D721Med (cell line): ENCODE measurements at places on chromosomes 12 and 14.

- DNase-seq, result no peak
Measured at GRCh38 chr12:19553175-19553574, 113.9 kb downstream of the AEBP2 start.

GRCh38 chr12:105428793-105429395, 98.4 kb downstream of the C12orf75 start:
- DNase-seq, result no peak

GRCh38 chr14:30673071-30673470, 51.0 kb downstream of the SCFD1 start:
- no peak for DNase-seq

GRCh38 chr12:48086327-48086726, 19.6 kb downstream of the SENP1 start:
- no peak for DNase-seq

DNA sequence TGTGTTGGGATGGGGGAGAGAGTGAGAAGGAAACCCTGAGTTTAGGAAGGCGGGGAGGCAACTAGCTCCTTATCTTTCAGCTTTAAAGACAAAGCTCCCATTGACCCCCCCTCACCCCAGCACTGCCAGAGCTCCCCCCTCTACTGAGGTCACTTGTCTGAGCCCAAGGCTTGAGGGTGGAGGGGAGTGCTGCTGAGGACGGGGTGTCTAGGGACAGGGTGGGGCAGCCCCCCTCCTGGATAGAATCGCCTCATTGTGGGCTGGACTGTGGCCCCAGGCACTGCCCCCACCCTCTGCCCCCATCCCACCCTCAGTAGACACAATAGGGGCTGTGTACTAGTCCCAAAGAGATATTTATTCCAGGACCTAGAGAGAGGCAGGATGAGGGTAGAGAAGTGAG, 3.0 kb downstream of the ERBB3 start:
- no peak for DNase-seq

GRCh38 chr12:131536337-131536736, 174.6 kb upstream of the SFSWAP start:
- no peak for DNase-seq

DNA sequence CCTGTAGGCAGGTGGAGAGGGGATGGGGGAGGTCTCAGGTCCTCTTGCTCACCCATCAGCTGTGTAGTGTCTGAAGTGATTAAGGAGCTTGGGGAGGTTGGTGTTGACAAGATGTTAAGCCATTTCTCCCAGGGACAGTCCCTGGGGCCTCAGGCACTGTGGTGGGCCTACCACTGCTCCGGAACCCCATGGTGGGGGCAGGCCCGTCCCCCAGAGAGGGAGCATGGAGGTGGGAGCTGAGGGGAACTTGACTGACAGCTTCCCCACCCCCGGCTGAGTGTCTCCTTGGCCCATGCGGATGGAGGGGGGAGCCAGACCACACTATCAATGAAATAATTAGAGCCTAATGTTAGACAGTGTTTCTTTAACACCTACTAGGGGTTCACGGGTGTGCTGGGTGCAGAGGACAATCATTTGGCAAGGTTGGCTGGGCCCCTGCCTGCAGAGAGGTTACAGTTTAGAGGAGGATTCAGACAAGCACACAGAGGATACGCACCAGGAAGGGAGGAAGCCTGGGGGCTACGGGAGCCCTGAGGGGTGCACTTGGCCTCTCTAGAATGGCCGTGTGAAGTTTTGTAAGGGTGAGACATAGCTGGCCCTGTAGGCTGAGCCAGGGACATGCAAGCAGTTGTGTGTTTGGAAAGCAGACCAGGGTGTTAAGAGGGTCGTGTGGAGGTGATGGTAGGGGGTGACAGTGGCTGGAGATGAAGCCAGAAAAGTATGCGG, 19.3 kb upstream of the KRT80 start:
- DNase-seq, result peak; percentile 17

GRCh38 chr12:57591782-57592325, 862 bp downstream of the PIP4K2C start:
- no peak for DNase-seq

- DNase-seq, result no peak
Measured at GRCh38 chr14:29821661-29822429, 105.8 kb downstream of the PRKD1 start.

DNA sequence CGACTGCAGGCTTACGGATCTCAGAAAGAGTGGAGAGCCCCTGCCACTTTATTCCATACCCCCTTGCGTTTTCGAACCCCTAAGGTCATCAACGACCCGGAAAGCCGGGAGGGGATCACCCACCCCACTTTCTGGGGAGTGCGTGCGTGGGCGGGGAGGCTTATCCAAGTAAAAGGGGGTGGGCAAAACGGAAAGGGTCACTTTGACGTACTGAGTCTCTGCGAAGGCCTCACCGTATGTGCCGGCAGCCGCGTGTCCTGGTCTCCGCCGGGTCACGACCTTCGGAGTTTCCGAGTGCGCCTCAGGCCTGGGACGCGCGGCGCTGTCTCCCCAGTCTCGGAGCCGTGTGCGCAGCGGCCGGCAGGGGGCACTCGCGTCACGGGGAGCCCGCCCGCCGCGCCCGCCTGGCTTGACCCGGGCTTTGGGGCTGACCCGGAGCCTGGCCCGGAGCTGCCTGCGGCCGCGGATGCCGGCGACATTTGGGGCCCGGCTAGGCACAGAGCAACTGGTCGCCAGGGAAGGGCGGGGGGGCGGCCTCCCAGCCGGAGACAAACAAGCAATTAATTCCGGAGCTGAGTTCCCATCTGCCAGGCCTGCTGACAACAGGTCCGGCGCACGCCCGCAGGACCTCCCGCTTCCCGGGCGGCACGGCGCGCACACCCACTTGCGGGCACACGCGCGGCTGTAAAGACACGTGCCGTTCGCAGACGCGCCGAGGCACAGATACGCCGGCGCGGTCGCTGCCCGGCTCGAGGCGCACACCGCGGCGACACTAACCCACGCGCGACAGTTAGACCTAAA, 890 bp upstream of the KIF26A start:
- DNase-seq, result peak; percentile 81

DNA sequence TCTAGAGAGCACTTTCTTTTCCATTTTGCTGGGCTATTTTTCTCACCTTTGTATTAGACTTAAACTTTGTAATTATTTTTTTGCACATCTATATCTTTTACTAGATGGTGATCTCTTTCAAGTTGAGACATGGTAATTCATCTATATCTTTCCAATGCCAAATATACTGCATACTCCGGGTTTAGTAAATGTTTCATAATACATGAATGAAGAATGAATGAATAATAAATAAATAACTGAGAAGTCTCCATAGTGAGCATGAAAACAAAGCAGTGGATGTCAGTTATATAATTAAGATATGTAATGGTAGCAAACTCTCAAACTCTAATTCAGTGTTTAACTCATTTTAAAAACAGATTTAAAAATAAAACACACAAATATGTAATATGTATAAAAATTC, 342.5 kb upstream of the KITLG start:
- DNase-seq, result no peak

GRCh38 chr14:89266754-89267153, 150.3 kb downstream of the FOXN3 start:
- no peak for DNase-seq

DNA sequence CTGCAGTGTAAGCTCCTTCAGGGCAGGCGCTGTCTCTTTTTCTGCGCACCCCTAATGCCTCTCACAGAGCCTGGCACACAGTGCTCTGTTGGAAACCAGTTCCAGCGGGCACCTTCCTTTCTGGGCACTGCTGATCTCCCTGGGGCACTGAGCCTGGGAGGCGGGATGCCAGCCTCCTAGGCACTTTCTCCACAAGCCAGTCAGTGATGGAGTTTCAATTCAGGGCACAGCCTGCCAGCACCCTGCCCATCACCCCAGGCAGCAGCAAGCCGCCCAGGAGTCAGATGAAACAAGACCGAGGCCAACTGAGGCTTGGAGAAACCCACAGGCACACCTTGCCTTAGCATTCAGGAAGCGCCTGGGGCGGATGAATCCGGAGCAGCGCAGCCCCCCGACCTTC, 5.7 kb upstream of the CTDSP2 start:
- DNase-seq, result no peak

DNA sequence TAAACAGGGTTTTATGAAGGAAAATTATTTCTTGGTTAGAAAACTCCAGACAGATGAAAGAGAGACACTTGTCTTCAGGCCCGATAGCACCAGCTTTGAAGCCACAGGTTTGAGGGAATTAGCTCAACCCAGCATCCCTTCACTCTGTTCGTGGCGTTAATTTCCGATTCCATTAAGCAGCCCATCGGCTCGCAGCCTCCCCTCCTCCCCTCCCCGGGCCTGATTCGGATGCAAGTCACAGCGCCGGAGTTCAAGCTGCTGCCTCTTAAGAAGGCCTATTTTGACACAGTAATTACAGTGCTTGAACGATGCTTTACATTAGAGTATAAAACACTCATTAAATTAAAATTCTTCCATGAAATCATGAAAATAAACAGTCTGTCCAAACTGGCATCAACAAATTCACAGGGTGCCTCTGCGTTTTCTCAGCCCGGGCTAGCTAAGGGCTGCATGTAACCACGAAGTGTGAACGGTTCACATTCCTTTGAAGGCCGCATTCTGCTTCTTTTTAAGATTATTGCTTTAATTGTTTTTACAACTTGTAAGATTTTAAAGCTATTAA, 145.8 kb downstream of the DICER1 start:
- DNase-seq, result no peak

GRCh38 chr14:55754471-55754870, 174.5 kb downstream of the KTN1 start:
- DNase-seq, result no peak

- DNase-seq, result no peak
Measured at GRCh38 chr14:87756661-87757060, 236.3 kb downstream of the GALC start.

DNA sequence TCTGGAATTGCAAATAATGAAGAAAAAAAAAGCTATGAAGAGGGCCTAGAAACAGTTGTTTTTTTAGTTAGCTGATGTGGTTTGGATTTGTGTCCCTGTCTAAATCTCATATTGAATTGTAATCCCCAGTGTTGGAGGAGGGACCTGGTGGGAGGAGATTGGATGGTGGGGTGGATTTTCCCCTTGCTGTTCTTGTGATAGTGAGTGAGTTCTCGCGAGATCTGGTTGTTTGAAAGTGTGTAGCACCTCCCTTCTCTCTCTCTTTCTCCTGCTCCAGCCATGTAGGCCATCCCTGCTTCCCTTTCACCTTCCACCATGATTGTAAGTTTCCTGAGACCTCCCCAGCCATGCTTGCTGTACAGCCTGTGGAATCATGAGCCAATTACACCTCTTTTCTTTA, 126.1 kb downstream of the ASCL4 start:
- DNase-seq, result no peak

GRCh38 chr14:35401422-35402265, 2.9 kb downstream of the NFKBIA start:
- no peak for DNase-seq

GRCh38 chr14:74917646-74918081, 5.4 kb downstream of the RPS6KL1 start:
- no peak for DNase-seq

- no peak for DNase-seq
Measured at GRCh38 chr14:35292770-35293561, 784 bp downstream of the PSMA6 start.

DNA sequence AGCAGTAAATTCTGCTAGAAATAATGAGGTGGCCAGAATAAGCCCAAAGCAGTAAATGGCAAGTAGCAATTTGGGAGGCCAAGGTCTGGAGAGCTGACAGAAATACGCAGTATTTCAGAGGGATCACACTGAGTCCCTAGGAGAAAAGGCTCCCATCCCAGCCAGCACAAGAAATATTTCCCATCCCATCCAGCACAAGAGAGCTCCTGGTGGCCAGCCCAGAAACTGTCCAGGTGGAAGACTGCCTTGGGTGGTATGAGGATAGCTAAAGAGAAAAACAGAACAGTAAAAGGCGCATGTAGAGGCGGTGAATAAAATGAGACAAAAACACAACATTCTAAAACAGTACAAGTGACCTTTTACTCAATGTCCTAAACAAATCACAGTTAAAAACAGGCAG, 120.7 kb downstream of the HECTD4 start:
- no peak for DNase-seq

DNA sequence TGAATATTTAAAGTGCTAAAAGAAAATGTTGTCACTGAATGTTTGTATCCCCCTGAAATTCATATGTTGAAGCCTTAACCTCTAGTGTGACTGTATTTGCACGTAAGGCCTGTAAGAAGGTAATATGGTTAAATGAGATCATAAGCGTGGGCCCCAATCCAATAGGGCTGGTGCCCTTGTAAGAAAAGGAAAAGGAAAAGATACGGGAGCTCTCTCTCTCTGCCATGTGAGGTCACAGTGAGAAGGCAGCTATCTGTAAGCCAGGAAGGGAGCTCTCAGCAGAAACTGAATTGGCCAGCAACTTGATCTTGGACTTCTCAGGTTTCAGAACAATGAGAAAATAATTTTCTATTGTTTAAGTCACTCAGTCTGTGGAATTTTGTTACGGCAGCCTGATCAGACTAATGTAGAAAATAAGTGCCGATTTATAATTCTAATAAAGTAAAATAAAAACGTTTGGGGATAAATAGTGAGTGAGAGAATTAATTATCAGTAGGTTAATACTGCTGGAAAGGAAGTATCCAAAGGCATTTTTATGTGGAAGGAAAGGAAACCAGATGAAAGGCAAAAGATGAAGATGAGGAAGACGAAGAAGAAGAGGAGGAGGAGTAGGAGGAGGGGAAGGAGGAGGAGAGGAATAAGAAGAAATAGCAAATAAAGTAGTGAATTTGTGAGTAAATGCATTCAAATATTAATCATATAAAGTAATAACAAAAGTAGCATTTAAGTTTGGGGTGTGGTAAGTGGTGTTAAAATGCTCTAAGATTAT, 188.5 kb upstream of the KRR1 start:
- no peak for DNase-seq

DNA sequence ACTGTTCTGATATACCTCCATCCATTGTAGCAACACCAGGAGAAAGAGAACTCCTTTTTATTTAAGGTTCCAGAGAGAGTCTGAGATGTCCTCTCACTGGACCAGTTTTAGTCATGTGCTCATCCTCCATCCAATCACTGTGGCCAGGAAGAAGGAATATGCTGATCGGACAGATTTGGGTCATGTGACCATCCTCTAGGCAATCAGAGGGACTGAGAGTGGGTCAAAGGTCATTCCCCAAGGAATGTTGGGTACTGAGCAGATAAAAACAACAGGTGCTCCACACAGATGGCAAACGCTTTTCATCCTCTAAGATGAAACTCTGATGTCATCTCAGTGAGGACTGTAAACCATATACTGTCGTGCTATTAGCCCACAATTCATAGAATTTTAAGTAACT, 28.8 kb upstream of the RPH3A start:
- no peak for DNase-seq

GRCh38 chr12:2891240-2892053, 756 bp downstream of the TULP3 start:
- no peak for DNase-seq
